ENCODE measurements at places on chromosomes 11 and 22. TPM values are rescaled to one million over a fixed set of nuclear protein-coding genes. Genes with fewer than 3 reads are reported as not detected.

DNA sequence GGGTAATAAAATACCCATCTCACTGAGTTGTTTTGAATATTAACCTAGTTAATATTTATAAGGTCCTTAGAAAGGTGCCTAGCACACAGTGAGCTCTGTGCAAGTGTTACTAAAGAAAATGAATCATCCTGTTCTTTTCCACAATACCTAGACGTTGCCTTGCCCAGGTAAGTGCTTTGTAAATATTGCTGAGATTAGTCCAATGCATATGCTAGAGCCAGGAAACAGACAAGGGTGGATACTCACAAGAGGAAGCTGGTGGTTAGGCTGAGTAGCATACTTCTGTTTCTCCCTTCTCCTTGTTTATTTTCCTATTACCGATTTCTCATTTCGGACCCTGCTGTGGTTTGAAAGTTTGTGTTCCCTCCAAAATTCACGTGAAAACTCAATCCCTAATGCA, 58.1 kb upstream of the BARX2 start:
- H3K4me1 ChIP-seq, result no peaks in the 10 kb centered on the region
- no peaks in the 10 kb centered on the region for H3K27me3 ChIP-seq
- no peak for DNase-seq
- H3K27ac ChIP-seq, result no peak overlapping the region
- no peak overlapping the region for H3K4me3 ChIP-seq
- H3K36me3 ChIP-seq, result no peaks in the 10 kb centered on the region

DNA sequence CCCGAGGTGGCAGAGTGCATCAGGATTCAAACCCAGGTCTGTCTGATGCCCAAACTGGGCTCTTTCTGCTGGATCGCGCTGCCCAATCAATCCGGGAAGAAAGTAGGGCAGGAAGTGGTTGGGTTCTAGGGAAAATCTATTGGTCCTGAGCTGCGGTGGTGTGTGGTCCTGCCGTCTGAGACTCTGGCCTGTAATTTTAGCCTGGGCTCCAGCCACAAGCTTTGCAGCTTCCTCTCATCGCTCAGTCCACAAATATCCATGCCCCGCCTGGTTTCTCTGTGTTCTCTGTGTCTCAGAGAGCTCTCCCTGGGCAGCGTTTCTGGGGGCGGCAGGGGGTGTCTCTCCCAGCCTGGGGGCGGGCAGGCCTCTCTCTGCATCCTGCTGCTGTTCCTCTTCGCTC, 18.7 kb downstream of the CACNG2 start:
- peaks cover 20% of the 10 kb centered on the region for H3K27me3 ChIP-seq
- H3K4me1 ChIP-seq, result no peaks in the 10 kb centered on the region

CYB5R3 gene
- total RNA-seq, result 64.3 TPM

GRCh38 chr22:43777286-43777685, 34.8 kb downstream of the EFCAB6 start:
- no peaks in the 10 kb centered on the region for H3K4me1 ChIP-seq
- H3K27ac ChIP-seq, result no peak overlapping the region
- H3K4me3 ChIP-seq, result no peak overlapping the region
- H3K27me3 ChIP-seq, result no peaks in the 10 kb centered on the region
- DNase-seq, result no peak

DNA sequence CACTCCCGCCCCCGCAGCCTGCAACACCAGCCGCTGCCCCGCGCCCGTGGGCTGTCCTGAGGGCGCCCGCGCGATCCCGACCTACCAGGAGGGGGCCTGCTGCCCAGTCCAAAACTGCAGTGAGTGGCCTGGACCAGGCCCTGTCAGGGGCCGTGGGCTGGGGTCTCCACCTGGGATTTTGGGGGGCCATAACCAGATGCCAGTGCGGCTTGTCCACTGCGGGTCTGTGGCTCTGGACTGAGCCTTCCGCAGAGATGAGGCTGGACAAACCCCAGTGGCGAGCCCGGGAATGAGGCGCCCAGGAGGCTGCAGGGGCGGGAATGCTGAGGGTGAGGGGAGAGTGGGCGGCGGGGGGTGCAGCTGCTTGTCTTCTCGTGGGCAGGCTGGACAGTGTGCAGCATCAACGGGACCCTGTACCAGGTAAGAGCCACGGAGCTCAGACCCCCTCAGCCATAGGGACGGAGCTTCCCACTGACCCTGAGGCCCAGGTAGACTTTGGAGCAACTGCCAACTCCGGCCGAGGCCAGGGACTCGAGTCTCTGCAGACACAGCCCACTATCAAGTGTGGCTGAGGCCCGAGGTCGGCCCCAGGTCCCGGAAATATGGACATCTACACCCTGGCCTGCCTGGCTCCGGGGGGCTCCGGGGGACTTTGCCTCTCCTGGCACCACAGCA, 24.8 kb upstream of the MUC5B start:
- no peaks in the 10 kb centered on the region for H3K27me3 ChIP-seq
- DNase-seq, result no peak
- no peak overlapping the region for H3K4me3 ChIP-seq
- H3K4me1 ChIP-seq, result no peaks in the 10 kb centered on the region
- H3K27ac ChIP-seq, result no peak overlapping the region
- H3K36me3 ChIP-seq, result no peaks in the 10 kb centered on the region

GRCh38 chr11:11555208-11555607, 66.6 kb downstream of the GALNT18 start:
- H3K27ac ChIP-seq, result no peak overlapping the region
- DNase-seq, result no peak
- no peaks in the 10 kb centered on the region for H3K4me1 ChIP-seq
- no peak overlapping the region for H3K4me3 ChIP-seq
- no peaks in the 10 kb centered on the region for H3K27me3 ChIP-seq

- no peak overlapping the region for H3K4me3 ChIP-seq
- no peak for DNase-seq
- no peak overlapping the region for H3K27ac ChIP-seq
- H3K27me3 ChIP-seq, result peaks cover 34% of the 10 kb centered on the region
- H3K4me1 ChIP-seq, result peaks cover 6% of the 10 kb centered on the region
These were observed 110.0 kb downstream of the OSBP2 start for GRCh38 chr22:30804626-30805025.

CDC42BPG gene
- 0.61 TPM for total RNA-seq

FAM76B gene
- total RNA-seq, result 46.0 TPM

DNA sequence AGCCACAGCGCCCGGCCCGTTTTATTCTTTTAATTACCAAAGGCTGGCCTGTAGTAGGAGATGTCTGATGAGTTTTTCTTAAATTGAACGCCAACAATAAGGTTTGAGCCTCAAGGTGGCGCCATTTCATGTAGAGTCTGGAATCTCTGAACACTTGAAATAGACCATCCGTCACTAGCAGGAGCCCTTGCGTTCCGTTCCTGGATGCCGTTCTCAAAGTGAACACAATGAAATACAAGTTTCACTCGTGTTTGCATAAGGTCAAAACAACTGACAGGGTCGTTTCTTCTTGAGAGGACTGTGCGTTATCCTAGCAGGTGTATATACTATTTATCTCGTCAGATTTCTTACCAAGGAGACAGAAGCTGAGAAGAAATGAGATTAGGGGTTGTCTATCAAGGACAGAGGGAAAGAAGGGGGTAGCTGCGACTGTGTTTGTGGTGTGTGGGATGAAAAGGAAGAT, 18.7 kb upstream of the SCGB1D1 start:
- H3K27me3 ChIP-seq, result peaks cover 25% of the 10 kb centered on the region
- peaks cover 4% of the 10 kb centered on the region for H3K4me1 ChIP-seq
- H3K36me3 ChIP-seq, result no peaks in the 10 kb centered on the region
- peak; percentile 94 for DNase-seq
- no peak overlapping the region for H3K4me3 ChIP-seq

GRCh38 chr11:31782257-31782656, 28.9 kb downstream of the PAX6 start:
- no peaks in the 10 kb centered on the region for H3K4me1 ChIP-seq
- H3K27me3 ChIP-seq, result no peaks in the 10 kb centered on the region
- H3K4me3 ChIP-seq, result no peak overlapping the region

- peaks cover 51% of the 10 kb centered on the region for H3K36me3 ChIP-seq
- H3K27me3 ChIP-seq, result no peaks in the 10 kb centered on the region
- peak overlapping the region; percentile 67 for H3K27ac ChIP-seq
- H3K4me3 ChIP-seq, result no peak overlapping the region
- peak; percentile 31 for DNase-seq
- H3K4me1 ChIP-seq, result peaks cover 39% of the 10 kb centered on the region
These were observed 80.5 kb upstream of the ADSL start for GRCh38 chr22:40265783-40266182.

SYCE3 gene
- total RNA-seq, result not detected

- H3K4me1 ChIP-seq, result no peaks in the 10 kb centered on the region
- H3K4me3 ChIP-seq, result no peak overlapping the region
- peaks cover 12% of the 10 kb centered on the region for H3K27me3 ChIP-seq
- no peak for DNase-seq
These were observed 7.6 kb upstream of the EXPH5 start for GRCh38 chr11:108601150-108601549.

- peaks cover 16% of the 10 kb centered on the region for H3K36me3 ChIP-seq
- H3K27me3 ChIP-seq, result no peaks in the 10 kb centered on the region
- no peak overlapping the region for H3K4me3 ChIP-seq
- no peak overlapping the region for H3K27ac ChIP-seq
These were observed 133.7 kb upstream of the LDLRAD3 start for GRCh38 chr11:35810045-35810645.

DNA sequence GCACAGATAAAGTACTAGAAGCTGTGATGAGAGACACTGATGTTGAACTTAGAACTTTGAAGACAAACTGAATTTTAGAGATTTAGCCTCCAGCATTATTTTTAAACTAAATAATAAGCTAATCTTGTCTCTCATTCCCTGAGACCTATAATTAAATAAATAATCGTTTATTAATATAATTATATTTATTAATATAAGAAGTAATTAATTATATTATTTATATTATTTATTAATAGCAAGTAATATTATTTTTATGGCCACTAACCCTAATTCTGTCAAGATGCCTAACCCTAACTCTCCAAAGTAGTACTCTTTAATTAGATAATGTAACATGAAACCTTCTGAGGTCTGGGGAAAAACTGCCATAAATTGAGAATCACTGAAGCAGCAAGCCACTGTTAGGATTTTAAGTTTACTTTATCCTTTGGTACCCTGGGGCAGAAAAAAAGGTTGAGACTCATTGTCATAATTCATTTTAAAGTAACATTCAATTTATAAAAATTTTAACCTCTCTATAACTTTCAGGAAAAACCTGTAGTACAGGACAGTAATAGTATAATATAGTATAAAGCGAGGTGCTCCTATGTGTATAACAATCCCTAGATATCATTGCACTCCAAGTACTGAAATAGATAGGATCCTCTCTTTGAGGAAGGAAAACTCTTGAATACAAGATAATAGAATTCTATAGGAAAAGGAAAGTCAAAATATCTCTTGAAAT, 85.4 kb downstream of the TTC28 start:
- no peaks in the 10 kb centered on the region for H3K4me1 ChIP-seq
- DNase-seq, result no peak
- no peak overlapping the region for H3K27ac ChIP-seq
- H3K27me3 ChIP-seq, result peaks cover 13% of the 10 kb centered on the region
- H3K36me3 ChIP-seq, result no peaks in the 10 kb centered on the region

LDLRAD3 gene
- 0.22 TPM for total RNA-seq

OR10A4 gene
- total RNA-seq, result not detected

DNA sequence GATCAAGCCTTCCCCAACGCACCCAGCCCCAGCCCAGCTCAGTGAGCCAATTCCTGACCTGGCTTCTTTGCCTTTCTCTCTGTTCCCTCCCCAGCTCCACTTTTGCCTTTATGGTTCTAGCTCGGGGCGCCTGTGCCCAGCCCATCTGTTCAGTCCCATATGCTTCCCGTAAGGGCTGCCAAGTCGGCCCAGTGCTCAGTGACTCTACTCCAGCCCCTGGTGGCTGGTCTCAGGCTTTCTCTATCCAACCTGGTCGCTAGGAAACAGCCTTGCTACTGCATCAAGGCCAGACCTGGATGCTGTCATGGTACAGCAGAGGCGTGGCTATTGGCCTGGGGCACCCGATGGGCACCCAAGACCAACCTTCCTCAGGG, 178.0 kb downstream of the DSCAML1 start:
- H3K36me3 ChIP-seq, result no peaks in the 10 kb centered on the region
- H3K27ac ChIP-seq, result no peak overlapping the region
- no peak overlapping the region for H3K4me3 ChIP-seq
- DNase-seq, result no peak
- no peaks in the 10 kb centered on the region for H3K4me1 ChIP-seq
- peaks cover 6% of the 10 kb centered on the region for H3K27me3 ChIP-seq

SF3A1 gene
- total RNA-seq, result 262 TPM

- H3K27me3 ChIP-seq, result no peaks in the 10 kb centered on the region
- peak; percentile 77 for DNase-seq
- peaks cover 75% of the 10 kb centered on the region for H3K4me1 ChIP-seq
- H3K4me3 ChIP-seq, result peak overlapping the region; percentile 86
- peak overlapping the region; percentile 93 for H3K27ac ChIP-seq
These were observed 28.5 kb downstream of the RCOR2 start for GRCh38 chr11:63888170-63889086.

CHST1 gene
- not detected for total RNA-seq

DNA sequence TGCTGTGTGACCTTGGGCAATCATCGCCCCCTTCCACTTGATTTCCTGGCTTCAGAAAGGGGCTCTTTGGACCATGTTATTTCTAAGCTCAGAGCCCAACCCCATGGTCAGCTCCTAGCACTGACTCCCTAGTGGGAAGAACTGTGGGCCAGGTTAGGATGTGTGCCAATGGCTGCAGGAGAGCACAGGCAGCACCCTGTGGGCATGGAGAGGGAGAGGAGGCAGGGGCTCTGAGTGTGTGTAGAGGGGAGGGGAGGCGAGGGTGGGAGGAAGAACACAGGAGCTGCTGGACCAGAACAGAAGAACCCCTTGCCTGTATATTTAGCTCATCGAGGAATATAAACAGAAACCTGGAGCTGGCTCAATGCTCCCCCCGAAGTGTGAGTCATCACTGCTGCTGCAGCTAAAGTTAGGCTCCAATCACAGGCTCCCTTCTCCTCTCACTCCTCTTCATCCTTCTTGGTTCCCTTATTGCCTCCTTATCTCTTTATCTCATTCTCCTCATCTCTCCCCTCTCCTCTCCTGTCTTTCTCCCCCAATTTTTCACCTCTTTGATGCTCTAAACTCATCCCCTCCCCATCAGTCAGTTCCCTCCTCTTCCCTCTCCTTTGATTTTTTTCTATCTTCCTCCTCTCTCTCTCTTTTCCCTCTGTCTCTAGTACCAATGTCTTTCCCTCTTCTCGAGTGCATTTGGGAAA, 14.5 kb upstream of the RPS19BP1 start:
- H3K4me1 ChIP-seq, result peaks cover 11% of the 10 kb centered on the region
- H3K27me3 ChIP-seq, result peaks cover 30% of the 10 kb centered on the region
- DNase-seq, result no peak
- no peak overlapping the region for H3K27ac ChIP-seq

- H3K4me3 ChIP-seq, result no peak overlapping the region
- H3K27me3 ChIP-seq, result no peaks in the 10 kb centered on the region
- H3K27ac ChIP-seq, result no peak overlapping the region
- H3K36me3 ChIP-seq, result no peaks in the 10 kb centered on the region
These were observed 64.4 kb downstream of the PRDM11 start for GRCh38 chr11:45210846-45211245.

DNA sequence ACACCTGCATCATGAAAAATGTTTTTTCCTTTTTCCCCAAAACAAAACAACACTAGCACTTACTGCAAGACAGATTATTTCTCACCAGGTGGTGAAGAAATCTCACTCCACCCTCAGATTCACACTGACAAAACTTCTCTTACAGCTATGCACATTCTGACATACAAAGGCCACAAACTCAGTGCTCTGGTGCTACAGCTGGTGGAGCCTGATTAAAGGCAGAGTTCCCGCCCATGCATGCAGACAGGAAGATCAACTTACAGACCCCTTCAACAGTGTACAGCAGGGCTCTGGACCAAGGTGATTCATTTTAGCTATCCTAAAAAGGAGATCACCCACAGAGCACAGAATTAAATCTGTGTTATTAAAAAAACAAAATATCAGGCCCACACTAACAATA, 112.6 kb downstream of the CADM1 start:
- H3K4me1 ChIP-seq, result no peaks in the 10 kb centered on the region
- H3K27ac ChIP-seq, result no peak overlapping the region
- no peak overlapping the region for H3K4me3 ChIP-seq

Data from activated CD8-positive, alpha-beta T cell treated with anti-CD3 and anti-CD28 coated beads for 36 hours (primary cell).